ENCODE measurements at places on chromosomes 5 and 9.

DNA sequence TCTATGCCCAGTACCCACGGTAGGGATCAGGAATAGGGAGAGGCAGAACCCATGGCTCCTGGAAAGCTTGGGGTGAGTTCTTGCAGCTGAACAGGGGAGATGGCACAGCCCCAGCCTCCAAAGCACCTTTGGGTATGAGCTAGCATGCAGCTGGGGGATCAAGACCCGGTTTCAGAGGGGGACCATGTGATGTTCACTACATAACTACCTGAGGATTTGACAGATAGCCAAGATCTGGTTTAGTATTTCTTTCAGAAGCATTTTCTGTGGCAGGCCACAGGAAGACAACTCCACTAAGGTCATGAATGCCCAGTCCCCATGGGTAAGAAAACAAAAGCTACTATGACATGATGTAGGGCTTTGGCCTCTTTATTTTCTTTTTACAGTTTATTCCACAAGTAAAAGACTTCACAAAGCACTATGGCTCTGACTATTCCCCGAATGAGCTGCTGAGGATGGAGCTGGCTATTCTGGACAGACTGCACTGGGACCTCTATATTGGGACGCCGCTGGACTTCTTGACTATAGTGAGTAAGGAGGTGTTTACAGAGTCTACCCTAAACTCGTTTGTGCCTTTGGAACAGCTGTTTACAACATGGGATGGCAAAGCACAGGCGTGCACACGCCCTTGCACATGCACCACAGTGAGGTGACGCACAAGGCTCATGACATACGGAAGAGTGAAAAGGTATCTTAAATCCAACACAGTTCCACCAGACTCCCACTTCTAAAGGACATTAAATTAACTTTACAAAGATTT lies 3.4 kb downstream of the CCNI2 start:
- no peak for DNase-seq

- no peak for DNase-seq
These were observed 402.4 kb upstream of the PTGER4 start for GRCh38 chr5:40277161-40277906.

- no peak for DNase-seq
These were observed 27.0 kb downstream of the MRPL36 start for GRCh38 chr5:1772634-1773033.

DNA sequence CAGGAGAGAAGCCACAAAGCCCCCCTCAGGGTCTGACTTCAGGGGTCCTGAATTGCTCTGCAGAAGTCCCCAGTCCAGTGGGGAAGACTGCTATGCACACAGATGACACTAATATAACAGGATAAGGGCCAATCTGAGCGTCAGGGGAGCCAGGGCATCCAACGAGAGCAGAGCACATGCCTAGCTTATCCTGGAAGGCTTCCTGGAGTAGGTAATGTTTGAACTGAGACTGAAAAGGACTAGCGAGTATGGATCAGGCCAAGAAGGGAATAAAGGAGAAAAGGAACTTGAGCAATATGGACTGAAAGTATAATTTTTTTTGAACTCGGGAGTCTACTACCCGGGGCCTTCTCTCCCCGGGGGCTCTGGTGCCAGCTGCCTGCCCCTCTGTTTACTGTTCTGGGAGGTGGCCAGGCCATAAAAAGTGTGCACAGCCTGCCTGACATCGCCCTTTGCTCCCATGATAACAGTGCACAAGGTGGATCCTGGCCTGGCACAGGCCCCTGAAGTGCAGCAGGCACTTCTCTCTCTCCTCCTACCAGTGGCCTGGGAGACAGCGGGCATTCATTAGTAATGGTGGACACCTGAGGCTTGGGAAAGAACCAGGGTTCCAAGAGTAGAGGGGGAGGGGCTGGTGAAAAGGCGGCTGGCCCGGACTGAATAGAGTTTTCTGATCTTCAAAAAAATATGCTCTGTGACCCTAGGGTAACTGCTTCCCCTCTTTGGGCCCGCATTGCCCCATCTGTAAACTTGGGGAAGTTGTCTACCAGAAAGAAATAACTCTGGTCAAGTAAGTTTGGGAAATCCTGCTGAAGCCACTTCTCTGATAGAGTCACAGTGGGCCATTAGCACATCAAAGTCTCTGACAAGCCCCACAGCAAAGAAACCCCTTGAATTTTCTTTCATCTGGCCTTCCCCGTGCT lies 4.6 kb upstream of the SLC6A7 start:
- DNase-seq, result no peak

GRCh38 chr5:150227606-150228273 lies 37.9 kb downstream of the SLC6A7 start:
- no peak for DNase-seq

GRCh38 chr5:145975361-145976066 lies 39.1 kb downstream of the SH3RF2 start:
- DNase-seq, result no peak

DNA sequence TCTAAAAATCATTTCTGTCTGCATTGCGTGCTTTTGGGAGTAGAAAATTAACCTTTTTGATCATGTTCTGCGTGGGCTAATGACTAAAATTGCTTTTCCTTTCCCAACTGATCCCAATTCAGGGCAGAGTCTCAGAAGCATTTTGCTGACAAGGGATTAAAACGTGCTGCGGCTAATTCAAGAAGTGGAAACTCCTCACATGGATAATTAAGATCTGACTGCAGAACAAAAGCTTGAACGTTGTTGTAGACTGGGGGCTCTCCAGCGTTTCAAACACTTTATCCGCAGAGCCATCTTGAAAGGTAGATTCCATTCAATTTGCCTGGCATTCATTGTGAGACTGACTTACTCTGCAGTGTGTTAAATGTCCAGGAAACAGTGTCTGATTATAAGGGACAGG lies 485.3 kb upstream of the DMAC1 start:
- DNase-seq, result no peak

DNA sequence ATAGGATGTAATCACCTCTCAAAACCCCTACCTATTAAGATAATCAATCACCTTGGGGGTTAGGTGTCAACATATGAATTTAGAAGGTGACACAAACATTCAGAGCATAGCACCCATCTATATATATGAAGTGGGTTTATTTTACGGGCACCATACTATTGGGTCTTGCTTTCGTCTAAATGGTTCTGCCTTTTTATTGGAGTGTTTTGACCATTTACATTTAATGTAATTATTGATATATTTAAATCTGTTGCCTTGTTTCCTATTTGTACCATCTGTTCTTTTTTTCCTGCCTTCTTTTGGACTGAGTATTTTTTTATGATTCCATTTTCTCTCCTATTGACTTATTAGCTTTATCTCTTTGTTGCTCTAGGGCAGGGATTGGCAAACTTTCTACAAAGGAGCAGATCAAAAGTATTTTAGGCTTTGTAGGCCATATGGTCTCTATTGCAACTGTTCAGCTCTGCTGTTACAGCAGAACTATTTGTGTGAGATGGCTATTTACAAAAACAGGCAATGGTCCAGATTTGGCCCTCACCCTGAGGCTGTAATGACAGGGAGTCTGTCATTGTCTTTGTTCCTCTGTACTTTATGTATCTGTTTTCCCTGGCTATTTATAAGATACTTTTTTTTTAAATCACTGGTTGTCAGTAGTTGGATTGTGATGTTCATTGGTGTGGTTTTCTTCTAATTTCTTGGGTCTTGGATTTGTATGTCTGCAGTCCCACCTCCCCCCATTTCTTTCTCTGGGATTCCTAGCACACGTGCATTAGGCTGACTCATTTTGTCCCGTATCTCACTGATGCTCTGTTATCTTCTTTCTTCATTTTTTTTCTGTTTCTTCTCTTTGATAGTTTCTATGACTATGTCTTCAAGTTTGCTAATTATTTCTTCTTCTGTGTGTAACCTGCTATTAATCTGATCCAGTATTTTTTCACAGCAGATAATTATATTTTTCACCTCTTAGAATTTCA lies 127.1 kb downstream of the DAB2IP start:
- DNase-seq, result no peak

Measured in stimulated activated naive CD4-positive, alpha-beta T cell (primary cell).